ENCODE measurements at places on chromosomes 12 and 14. TPM values are rescaled to one million over a fixed set of nuclear protein-coding genes. Genes with fewer than 3 reads are reported as not detected.

KRT2 gene
- not detected for polyA plus RNA-seq

POLR3B gene
- polyA plus RNA-seq: 3.6 TPM

TAS2R20 gene
- polyA plus RNA-seq: not detected

LUM gene
- polyA plus RNA-seq: 94.2 TPM

ABCD4 gene
- polyA plus RNA-seq: 43.6 TPM

TROAP gene
- polyA plus RNA-seq: 0.22 TPM

AJUBA gene
- 2.0 TPM for polyA plus RNA-seq

OR6C1 gene
- not detected for polyA plus RNA-seq

KLHDC1 gene
- polyA plus RNA-seq: 1.2 TPM

MYL2 gene
- 1.5 TPM for polyA plus RNA-seq

DHRS4L2 gene
- polyA plus RNA-seq: 26.8 TPM

COL2A1 gene
- not detected for polyA plus RNA-seq

Data from adipose tissue (tissue), 3 donors.